CD8-positive, alpha-beta memory T cell (primary cell): ENCODE measurements at places on chromosomes 16 and 17.

DNA sequence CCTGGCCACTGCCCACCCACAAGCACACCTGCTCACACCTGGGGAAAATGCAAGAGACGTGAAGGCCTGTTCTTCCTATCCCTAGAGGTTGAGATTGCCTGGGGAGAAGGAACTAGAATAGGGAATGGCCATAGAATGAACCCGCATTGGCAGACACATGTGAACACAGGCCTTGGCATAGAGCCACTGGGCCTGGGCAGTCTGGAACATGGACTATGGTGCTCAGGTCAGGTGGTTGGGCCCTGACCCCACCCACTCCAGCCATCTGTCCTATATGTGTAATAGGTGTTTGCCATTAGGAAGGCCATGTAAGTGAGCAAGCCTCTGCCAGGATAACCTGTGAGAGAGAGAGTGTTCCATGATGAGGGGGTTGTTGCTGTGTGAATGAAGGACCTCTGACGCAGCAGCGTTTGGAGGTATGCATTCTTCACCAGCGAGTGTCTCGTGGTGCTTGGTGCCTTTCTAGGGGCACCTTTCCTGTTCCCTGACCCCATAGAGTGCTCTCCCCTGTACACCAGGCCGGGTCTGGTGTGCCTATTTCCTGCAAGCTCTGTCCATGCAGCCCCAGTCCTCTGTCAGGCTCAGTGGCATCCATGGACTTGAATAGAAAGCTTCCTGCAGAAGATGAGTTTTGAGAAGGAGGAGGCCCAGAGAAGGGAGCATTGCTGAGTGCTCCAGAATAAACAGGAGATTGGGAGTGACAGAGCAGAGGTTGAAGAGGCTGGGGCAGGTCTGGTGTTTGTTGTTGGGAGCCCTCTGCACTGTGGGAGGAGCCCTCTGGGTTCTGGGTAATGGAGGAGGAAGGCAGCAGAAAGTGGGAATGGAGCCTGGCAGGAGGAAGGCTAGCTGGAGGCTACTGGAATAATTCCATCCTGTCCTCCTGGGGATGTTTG lies 15.6 kb downstream of the CTRL start:
- DNase-seq, result no peak

DNA sequence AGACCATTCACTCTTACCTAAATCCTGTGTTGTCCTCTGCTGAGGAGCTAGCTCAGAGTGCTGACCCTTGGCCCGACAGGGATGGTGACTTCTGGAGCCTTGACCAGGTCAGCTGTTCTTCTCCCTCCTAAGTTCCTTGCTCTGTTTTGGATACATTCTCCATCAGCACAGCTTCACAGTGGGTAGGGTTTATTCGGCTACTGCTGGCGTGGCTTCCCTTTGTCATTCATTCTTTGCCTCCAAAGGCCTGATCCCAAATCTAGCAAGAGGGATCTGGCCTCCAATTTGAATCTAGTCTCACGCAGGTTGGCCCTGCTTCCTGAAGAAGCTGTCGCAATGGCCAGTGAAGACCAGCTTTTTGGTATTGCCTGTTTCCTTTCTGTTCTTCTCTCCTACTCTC lies 116.6 kb downstream of the SHISA9 start:
- no peak for DNase-seq

DNA sequence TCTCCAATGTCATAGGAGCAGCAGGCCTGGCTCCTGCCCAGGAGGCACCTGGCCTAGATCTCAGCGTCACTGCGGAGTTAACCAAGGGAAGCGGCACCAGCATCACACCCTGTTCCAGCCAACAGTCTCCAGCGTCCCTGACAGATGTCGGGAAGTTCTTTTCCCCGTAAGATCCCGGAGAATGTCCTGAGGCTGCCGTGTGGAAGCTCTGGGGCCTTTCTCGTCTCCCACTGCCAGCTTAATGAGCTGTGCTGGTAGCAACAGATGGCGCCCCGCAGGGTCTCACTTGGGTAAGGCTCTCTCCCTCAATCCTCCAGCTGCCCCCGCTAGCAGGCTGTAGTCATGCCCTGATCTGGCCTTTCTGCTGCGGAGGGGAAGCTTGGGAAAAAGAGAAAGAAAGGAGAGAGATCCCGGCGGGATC lies 57.5 kb downstream of the MARCHF10 start:
- no peak for DNase-seq

- DNase-seq, result no peak
These were observed 56.2 kb downstream of the PGS1 start for GRCh38 chr17:78434455-78435329.

- no peak for DNase-seq
These were observed 20.5 kb upstream of the STAC2 start for GRCh38 chr17:39246274-39246673.

- peak; percentile 34 for DNase-seq
These were observed 650 bp downstream of the KIAA0753 start for GRCh38 chr17:6639586-6640535.

- no peak for DNase-seq
These were observed 10.8 kb downstream of the TP53 start for GRCh38 chr17:7676533-7676932.

- no peak for DNase-seq
These were observed 460.7 kb downstream of the MAF start for GRCh38 chr16:79139799-79140198.

DNA sequence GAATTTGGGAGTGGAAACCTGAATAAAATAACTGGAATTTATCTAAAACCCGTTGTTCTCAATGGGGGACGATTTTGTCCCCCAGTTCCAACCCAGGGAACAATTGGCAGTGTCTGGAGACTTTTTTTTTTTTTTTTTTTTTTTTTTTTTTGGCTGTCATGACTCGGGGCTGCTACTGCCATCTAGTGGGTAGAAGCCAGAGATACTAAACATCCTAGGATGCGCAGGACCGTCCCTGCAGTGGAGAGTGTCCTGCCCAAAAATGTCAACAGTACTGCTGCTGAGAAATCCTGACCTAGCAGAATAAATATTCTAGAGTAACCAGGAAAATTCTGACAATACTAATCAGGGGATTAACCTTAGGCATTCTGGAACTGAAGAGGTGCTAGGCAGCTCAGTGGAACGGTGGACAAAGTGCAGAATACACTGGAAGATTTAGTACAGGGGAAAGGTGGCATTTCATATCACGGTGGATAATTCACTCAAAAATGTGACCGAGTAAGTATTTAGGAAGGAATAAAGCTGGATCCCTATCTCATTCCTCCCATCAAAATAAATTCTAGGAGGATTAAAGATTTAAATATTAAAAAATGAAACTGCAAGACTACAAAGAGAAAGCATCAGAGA lies 107.6 kb downstream of the SPECC1 start:
- peak; percentile 66 for DNase-seq

DNA sequence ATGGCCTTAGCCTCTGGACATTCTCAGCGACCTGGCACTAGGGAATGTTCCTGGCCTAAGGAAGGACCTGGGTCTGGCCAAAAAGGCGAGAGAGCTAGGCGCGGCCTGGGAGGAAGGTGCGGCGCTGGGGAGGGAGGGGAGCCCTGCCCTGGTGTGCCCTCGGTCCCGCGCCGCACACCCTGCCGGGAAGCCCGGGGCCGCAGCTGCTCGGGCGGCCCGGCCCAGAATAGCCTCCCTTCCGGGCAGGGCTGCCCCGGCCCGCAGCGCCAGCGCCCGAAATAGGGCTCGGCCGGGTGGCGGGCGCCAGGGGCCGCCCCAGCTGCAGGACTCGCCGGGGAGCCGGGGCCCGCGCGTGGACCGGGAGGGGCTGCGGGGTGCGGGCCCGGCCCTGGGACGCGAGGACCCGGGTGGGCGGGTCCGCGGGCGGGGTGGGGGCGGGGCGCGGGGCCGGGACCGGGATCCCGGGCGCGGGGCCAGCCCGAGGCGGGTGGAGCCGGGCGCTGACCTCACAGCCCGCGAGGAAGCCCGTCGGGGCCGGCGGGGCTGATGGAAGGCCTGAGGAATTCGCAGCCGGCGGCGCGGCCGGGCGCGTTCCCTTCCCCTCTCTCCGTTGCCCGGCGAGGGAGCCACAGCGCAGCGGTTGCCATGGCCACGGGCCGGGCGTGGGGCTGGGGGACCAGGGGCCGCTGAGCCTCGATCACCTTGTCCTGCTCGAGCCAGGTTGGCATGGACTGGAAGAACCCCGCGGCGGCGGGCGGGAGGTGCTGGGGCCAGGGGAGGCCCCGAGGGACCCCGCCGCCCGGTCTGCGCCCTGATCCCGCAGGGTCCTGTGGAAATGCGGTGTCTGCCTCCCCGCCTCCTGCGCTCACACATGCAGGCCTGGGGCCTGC lies 18.1 kb downstream of the SOCS3 start:
- peak; percentile 39 for DNase-seq

DNA sequence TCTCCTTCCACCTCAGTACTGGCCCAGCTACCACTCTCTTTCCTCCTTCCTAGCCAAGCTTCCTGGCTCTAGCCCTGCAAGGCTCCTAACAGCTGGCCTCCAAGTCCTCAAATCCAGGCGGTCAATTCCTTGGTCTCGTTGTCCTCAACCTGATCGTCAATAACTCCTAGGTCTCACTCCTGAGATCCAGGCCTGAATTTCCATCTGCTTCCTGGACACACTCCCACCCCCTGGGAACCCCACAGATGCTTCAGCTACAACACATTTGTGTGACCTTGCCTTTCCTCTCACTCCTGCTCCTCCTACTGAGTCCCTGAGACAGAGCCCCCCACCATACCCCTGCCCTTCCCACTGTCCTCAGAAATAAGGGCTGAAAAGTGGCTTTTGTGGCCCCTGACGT lies 2.3 kb downstream of the ENKD1 start:
- DNase-seq, result no peak

DNA sequence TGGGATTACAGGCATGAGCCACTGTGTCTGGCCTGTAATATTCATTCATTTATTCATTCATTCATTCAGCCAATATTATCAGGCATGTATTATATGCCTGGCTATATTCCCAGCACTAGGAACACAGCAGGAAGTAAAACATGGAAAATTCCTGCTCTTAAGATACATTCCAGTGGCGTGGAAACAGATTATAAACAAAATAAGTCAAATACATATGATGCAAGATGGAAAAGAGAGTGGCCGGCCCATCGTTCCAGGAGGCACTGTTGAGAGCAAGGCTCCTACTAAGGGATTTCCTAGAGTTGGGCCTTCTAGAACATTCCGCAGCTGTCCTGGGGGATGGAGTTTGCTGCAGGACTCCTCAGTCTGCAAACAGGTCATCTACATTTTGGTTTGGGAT lies 17.7 kb downstream of the ADCY9 start:
- no peak for DNase-seq

DNA sequence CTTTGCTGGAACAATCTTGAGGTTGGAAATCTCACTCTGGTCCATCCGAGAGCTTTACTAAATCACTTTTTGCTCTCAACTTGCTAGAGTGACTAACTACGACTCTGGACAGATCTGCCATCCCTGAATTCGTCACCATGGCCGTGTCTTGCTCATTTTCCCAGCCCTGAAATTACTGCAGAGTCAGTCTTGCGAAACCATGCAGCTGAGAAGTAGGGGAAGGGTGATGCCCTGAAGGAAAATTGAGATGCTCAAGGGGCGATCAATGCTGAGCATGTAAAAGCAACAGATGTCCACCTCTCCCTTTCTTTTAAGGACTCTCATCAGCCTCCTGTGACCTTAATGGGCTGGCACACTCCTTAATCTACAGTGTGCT lies 18.8 kb downstream of the PCTP start:
- DNase-seq, result no peak

- DNase-seq, result no peak
These were observed 70.3 kb downstream of the RAI1 start for GRCh38 chr17:17751489-17752088.

- DNase-seq, result no peak
These were observed 6.1 kb downstream of the ATMIN start for GRCh38 chr16:81041696-81042095.

DNA sequence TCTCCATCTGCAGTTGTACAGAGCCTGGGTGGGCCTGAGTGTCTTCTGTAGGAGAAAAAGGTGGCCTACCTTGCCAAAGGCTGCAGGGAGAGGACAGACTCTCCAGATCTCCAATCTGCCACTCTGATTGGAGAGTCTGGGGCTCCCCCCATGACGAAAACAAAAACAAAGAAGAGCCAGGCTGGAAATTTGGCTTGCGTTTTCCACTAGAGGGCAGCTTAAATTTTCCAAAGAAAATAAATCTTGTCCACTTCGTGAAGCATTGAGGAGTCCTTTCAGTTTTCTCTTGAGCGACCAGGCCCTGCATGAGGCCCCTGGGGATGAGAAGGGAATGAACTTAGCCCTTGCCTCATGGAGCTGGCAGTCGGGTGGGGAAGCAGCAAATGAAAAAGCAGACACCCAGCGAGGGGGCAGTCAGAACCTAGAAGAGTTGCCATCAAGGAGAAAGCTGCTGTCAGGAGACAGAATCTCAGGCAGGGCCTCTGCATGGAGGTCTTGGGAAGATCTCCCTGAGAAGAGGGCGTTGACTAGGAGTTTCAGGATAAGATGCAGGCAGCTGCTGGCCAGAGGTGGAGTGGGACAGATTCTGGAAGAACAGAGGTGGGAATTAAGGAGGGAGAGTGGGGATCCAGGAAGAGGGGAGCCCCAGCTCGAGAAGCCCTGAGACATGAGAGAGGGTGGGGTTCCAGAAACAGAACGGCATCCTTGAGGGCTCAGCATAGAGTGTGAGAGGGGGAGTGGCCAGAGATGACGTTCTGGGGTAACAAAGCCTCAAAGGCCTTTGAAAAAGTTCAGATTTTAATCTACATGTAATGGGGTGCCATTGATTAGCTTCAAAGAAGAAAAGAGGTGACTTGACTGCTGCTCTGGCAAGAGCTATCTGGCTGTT lies 8.4 kb upstream of the SHCBP1 start:
- DNase-seq, result no peak

GRCh38 chr16:88477631-88478519 lies 24.8 kb downstream of the ZFPM1 start:
- peak; percentile 28 for DNase-seq

DNA sequence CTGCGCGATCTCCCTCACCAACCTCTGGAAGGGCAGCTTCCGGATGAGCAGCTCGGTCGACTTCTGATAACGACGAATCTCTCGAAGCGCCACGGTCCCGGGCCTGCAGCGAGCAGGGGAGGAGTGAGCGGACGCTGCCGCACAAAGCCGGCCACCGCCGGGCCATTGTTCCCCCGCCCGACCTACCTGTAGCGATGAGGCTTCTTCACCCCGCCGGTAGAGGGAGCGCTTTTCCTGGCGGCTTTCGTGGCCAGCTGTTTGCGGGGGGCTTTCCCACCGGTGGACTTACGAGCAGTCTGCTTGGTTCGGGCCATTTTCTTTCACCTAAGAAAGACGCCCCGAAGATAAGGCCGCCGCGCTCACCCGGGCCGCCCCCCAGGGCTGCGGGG lies 5.8 kb upstream of the UNK start:
- DNase-seq, result peak; percentile 60

- no peak for DNase-seq
These were observed 34.9 kb downstream of the PECAM1 start for GRCh38 chr17:64355536-64356303.

DNA sequence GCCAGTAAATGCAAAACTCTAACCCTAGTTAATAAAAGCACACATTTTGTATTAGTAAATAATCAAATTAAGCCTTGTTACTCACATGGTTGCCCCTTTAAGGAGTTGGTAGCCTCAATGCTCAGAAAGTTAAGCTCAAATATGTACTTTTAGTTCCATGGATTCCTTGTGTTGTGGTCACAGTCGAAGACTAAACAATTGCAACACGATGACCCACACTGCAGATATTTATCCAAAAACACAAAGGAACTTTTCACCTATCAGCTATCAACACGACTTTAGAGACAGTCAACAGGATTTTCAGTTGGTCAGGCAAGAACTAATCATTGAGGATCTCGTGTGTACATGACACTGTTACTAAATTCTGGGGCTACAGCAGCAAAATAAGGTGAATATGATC lies 47.4 kb upstream of the NUDT7 start:
- DNase-seq, result no peak
